ENCODE measurements at places on chromosomes 2 and 18.
A peak's percentile ranks its signal among the peaks of the same experiment; 100 is the strongest.

DNA sequence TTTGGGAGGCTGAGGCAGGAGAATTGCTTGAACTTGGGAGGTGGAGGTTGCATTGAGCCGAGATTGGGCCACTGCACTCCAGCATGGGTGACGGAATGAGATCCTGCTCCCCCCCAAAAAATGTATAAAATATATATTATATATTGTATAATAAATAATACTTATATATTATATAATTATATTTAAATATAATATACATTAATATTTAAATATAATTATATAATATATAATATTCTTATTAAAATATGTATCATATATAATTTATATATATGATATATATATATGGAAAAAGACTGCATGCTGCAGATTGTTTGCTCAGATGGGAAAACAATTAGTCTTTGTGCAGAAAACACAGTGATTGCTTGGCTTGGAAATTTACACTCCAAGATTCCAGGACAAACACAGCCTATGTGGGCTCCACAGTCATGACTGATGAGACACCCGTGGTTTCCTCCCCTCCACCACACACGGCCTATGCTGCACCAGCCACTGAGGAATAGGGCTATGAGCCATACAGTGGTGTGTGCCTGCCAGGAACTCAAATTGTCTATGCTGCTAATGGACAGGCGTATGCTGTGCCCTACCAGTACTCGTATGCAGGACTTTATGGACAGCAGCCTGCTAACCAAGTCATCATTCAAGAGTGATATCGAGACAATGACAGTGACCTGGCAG lies 30.0 kb downstream of the PMAIP1 start:
- DNase-seq: no peak

DNA sequence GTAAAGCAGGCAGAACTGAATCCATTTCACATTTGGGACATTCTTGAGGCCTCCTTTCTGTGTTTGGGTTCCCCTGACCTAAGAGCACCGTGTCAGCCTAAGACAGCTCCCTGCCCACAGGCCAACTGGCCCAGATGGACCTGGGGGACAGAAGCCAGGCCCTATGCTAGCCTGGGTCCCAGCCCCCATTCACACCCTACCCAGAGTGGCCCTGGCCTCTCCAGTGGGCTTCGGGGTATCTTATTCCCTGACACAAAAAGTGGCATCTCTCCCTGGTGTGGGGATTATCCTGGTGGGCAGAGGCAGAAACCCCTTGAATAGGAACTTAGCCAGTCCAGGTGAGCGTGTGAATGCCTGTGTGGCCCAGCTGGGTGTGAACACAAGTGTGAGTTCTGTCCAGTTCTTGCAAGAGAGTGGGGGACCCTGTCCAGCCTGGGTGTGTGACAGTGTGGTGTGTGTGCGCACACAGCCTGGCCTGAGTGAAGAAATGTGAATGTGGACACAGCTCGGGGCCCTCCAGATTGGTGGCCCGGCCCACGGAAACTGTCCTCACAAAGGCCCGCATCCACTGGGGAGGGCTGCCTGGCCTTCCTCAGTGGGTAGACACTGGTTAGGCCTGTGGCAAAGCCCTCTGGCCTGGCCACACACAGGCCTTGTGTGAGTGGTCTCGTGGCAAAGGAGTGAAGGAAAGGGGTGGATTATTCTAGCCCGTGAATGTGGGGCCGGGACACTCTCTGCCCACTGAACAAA lies 63.0 kb upstream of the HAAO start:
- DNase-seq: no peak

DNA sequence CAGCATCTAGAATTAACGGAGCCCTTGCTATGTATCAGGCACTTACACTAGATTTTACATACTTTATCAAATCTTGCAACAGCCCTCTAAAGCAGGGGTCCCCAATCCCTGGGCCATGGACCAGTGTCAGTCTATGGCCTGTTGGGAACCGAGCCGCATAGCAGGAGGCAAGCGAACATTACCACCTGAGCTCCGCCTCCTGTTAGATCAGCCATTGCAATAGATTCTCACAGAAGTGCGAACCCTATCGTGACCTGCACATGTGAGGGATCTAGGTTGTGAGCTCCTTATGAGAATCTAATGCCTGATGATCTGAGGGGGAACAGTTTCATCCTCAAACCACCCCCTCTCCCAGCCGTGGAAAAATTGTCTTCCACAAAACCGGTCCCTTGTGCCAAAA lies 13.4 kb downstream of the DNAJB2 start:
- no peak for DNase-seq

DNA sequence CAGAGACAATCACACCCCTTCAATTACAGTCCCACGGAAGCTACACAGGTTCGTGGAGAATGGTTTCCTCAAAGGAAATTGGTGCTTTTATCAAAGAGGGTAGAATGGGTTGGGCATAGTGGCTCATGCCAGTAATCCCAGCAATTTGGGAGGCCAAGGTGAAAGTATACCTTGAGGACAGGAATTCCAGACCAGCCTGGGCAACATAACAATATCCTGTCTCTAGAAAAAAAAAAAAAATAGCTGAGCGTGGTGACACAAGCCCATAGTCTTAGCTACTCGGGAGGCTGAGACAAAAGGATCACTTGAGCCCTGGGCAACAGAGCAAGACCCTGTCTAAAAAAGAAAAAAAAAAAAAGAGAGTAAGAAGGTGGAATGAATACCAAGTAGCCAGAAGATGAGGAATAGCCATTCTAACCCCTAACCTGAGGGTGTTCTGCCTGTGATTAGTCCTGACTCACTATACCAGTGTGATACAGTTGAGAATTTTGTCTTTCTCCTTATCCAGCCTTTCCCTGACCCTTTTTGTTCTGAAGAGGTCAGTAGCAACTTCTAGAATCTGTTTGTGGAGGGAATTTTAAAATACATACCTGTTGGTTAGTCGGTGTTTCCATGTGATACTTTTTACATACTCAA lies 283.2 kb downstream of the MREG start:
- no peak for DNase-seq

- DNase-seq: no peak
Observed at GRCh38 chr18:9379118-9379517, 44.5 kb downstream of the TWSG1 start.

DNA sequence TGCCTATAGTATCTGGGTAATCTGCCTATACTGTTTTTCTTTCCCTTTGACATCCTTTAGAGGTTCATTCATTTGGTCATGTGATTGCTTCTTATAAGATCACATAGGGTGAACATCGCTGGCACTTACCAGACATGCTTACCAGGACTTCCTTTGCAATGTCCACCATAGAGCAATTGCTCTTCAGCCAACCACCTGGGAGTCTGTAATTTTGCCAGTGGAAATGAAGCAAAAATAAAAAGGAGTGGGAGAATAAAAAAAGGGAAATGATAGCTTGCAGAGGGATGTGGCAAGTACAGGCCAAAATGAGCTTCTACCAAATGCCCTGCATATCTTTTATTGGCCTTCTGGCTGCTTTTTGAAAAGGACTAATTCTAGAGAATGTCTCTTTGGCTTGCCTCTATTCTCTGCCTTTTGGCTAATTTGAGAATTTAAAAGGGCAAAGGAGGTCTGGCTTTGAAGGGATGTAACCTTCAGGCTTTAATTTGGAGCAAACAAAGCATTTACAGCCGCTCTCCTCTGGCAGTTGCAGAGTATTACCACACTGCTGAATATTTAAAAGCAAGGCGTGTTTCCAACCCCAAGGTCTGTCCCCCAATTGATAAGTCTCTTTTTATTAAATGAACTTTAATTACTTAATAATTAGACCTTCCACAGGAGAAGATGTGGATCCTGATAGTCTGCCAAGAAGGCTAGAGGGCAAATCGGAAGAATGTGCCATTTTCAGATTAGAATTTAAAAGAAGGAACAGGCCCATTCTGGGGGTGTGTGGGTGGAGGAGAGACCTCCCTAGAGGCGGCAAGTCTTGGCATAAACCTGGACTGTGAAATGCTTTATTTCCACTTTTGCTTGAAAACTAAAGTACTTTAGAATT lies 557.9 kb downstream of the DCC start:
- DNase-seq: no peak

- DNase-seq: no peak
Observed at GRCh38 chr18:36798738-36799473, 29.9 kb downstream of the TPGS2 start.

- DNase-seq: no peak
Observed at GRCh38 chr2:201964631-201965206, 68.9 kb upstream of the FZD7 start.

DNA sequence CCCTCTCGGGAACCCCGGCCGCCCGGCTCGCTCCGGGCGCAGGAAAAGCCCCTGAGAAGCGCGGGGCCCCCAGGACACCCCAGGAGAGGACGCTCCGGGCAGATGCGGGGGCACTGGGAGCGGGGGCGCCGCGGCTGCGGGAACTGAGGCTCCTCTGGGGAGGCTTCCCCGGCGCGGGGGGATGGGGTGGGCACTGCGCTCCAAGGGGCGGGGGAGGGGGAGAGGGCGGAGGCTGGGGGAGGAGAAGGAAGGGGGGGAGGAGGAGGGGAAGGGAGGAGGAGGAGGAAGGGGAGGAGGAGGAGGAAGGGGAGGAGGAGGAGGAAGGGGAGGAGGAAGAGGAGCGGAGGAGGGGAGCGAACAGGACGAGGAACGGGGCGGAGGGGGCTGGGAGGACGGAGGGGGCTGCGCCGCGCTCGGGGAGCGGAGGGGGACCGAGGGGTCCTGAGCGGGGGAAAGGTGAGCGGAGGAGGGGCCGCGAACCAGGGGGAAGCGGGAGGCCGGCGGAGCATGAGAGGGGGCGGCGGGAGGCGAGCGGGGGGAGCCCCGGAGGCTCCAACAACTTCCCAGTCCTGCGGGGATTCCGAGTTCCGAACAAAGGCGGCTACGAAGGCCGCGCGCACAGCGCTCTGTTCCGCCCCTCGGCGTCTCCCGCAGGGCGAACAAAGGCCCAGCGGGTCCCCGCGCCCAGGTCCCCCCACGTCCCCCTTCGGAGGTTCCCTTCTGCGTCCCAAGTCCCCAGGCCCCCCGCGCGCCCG lies 742 bp downstream of the PXDN start:
- no peak for DNase-seq

GRCh38 chr2:218516614-218517013 lies 51.5 kb downstream of the USP37 start:
- no peak for DNase-seq

DNA sequence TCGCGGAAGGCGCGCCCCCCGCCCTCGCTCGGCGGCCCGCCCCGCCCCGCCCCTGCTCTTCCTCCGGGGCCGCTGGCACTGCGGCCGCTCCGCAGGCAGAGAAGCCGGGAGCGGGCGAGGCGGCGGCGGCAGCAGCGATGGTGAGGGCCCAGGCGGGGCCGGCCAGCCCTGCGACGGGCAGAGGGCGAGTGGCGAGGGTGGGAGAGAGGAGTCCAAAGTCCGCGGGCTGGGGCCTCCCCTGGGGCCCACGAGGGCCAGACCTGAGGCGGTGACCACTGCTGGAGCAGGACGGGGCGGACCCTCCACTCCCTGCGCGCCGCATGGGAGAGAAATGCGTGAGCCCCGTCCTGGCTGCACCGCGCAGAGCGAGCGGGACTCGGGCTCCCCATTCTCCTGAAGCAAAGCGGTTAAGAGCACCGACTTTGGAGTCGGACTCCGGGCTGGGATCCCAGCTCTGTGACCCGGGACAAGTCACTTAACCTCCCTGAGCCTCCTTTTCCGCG lies at the start of gene VAMP5:
Gene VAMP5, plus strand, starts transcription at position 78 of the 503 bp plus-strand sequence. Its CDS starts 60 bp downstream, at position 138.
- no peak for DNase-seq

GRCh38 chr2:224401641-224402342 lies at the start of gene FAM124B:
Gene FAM124B (minus strand): TSS chr2:224402107. CDS start chr2:224401768, 339 bp downstream.
- peak; percentile 85 for DNase-seq

GRCh38 chr18:70578480-70578879 lies 289.6 kb downstream of the SOCS6 start:
- no peak for DNase-seq

DNA sequence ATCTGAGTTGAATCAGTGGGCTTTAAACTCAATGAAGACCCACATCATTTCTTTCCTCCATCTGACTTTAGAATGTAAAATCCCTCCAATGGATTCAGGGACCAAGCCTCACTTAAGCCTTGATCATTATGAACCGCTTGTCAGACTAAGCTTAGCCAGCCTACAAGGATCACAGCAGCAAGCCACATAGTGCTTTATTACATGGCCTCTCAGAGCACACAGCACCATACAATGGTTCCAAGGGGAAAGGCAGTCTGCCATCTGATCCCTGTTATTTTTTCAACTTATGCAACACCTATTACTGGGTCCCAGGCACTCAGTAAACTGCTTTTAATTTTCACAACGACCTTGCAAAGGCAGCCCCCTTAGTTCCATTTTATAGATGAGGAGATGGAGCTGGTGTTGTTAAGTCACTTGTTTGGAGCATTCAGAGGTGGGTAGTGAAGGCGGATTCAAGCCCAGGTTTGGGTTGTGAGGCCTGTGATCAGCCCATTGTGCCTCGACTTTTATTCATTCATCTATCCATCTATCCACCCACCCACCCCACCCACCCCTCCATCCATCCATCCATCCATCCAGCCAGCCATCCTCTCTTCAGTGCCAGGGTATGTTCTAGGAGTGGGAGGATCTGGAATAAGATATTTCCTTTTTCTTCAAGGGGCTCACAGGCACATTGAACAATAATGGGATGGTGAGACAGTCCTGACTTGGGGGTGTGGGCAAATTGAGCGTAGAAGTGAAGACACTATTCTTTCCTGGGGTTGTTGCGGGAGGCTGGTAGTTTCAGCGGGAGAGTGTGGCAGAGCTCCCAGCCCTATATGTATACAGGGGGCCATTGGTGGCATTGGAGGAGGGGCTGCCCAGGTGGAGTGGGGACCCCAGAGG lies 141.2 kb downstream of the MYCN start:
- no peak for DNase-seq

GRCh38 chr2:142930835-142931398 lies 53.5 kb downstream of the KYNU start:
- DNase-seq: no peak

DNA sequence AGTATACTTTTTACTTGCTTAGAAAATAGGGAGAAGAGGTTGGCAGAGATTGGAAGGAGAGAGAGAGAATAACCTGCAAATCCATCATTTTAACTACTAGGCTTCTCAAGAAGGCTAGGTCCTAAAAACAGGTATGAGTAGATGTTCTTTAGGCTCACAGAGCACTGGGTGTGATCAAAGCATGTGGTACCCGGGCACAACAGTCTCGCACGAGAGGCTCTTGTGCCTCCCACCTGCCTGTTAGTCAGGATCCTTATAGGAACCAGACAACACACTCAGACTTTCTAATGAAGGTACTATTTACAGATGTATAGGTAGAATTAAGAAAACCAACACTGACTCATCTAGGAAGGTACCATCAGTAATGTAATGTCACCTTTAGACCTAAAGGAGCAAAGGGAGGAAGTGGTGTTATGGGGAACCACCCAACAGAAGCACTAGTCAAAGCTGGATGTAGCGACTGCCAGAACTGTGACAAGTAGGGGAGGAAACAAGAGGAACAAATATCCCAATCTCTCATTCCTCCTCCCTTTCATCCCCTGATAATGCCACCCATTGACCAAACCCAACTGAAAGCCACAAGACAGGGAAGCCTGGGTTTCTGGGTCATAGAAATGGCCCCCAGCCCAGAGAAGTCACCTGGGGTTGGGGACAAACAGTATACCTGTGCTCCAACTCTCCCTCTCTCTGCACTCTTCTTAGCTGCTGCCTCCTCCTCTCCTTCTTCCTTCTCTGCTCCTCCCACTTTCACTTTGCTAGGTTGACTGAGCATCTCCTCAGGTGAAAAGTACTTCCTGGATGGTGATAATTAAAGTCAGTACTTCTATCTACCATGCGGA lies 16.0 kb upstream of the MARCHF4 start:
- no peak for DNase-seq

GRCh38 chr2:241270531-241270930 lies 44.9 kb downstream of the HDLBP start:
- DNase-seq: no peak

- no peak for DNase-seq
Observed at GRCh38 chr2:81250270-81250669, 945.7 kb upstream of the LRRTM1 start.

GRCh38 chr18:36719630-36720029 lies 109.2 kb downstream of the TPGS2 start:
- no peak for DNase-seq
